ENCODE measurements at places on chromosomes 6 and 20.

DNA sequence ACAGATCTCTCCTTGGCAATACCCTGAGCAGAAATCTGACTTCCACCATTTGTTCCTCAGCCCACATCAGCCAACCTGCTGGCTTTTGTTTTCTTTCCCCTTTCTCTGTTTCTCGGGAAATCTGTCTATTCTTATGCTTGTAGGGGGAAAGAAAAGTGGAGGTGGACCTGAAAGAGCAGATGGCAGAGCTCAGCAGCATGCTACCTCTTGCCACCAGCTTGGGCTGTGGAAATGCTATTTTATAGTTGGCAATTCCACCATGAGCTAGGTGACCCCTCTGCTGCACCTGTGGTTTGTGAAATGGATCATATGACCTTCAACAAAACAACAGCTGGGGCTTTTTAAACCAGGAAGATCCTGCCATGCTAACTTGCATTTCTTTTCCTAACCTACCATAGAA lies 6.8 kb upstream of the SPATS1 start:
- no peak for DNase-seq

DNA sequence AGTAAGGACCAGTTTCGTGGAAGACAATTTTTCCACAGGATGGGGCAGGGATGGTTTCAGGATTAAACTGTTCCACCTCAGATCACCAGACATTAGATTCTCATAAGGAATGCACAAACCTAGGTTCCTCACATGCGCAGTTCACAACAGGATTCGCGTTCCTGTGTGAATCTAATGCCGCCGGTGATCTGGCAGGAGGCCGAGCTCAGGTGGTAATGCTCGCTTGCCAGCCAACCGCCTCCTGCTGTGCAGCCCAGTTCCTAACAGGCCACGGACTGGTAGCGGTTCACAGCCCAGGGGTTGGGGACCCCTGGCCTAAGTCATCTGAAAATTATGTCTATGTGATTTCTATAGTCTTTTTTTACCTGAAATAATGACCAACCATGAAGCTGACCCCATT lies 217.5 kb downstream of the TMEM200A start:
- DNase-seq: no peak

DNA sequence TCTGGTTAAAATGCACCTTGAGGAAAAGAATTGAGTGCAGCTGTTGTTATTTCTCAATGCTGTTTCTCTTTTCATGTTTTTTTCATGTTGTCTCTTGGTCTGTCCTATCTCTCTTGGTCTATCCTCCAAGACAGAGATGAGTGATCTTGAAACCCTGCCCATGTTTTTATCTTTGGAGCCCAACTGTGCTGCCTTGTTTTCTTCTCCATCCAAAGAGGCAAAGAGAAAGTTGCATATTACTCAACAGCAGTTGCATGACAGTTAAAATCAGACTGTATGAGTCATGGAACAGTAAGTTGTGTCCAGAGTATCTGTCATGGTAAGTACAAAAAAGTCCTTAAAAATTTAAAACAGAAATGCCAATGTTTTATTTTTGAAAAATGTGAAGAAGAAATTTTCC lies 26.2 kb downstream of the BCAS1 start:
- no peak for DNase-seq

DNA sequence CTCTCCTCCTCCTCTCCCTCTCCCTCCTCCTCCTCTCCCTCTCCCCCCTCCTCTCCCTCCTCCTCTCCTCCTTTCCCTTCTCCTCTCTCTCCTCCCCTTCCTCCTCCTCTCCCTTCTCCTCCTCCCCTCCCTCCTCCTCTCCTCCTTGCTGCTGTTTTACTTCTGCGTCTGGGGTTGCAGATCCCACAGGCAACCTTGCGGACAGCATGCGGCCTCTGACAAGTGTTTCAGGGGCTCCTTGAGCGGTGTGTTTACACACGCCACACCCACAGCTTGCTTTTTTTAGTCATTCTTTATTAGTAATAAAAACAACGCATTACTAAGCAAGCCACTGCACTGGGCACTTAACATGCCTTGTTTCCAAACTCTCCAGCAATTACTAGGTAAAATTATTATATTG lies 81.9 kb downstream of the TFAP2C start:
- no peak for DNase-seq

GRCh38 chr20:43914311-43915210 lies at the start of gene TOX2:
Gene TOX2 (plus strand): TSS chr20:43914852. CDS start chr20:43914892, 40 bp downstream.
- no peak for DNase-seq

- no peak for DNase-seq
Measured at GRCh38 chr6:124539096-124539495, 423.1 kb upstream of the RNF217 start.

- DNase-seq: peak; percentile 11
Measured at GRCh38 chr6:138509371-138509770, 10.1 kb upstream of the NHSL1 start.

GRCh38 chr6:143784316-143784715 lies 58.8 kb upstream of the LTV1 start:
- DNase-seq: no peak

DNA sequence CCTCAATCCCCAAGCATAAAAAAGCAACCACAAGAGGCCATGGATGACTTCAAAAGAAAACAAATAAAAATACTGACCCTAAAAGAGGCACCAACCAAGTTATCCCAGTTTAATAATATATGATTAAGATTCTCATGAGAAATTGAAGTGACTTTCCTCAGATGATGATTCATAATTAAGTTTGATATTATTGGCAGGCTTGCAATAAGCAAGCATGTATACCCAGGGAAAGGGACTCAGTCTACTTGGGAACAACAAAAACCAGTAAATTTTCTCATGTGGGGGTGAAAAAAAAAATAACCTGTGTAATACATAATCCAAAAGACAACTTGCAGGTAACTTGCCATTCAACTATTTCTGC lies 19.6 kb downstream of the JAG1 start:
- no peak for DNase-seq

DNA sequence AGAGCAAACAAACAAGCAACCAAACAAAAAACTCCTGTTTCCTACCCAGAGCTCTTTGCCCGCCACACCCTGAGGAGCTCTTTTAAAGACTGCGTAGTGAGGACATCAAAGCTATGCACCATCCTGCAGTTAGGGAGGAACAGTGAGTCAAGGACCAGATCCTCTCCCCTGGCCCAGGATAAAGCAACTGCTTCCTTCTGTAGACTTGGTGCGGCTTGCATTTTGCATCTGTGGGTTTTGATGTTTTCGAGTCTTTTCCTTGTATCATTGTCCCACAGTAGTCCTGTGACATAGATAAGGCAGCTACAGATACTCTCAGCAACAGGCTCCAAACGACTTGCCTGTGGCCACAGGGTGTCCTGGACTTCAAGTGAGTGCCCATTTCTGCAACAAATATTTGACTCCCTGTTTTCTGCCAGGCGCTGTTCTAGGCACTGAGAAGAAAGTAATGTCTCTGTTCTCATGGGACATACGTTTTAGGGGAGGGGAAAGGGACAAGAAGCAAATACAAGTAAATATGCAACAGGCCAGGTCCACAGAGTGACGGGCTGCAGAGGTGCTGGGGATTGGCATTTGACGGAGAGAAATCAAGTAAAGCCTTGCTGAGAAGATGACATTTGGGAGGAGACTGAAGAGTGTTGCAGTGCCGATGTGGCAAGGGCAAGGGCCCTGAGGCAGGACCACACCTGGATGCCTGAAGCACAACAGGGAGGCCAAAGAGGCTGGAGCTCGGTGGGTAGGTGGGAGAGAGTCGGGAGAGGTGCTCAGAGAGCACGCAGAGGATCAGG lies 35.9 kb upstream of the MAP3K4 start:
- DNase-seq: no peak

GRCh38 chr20:44838521-44838920 lies 28.2 kb upstream of the RIMS4 start:
- DNase-seq: no peak

DNA sequence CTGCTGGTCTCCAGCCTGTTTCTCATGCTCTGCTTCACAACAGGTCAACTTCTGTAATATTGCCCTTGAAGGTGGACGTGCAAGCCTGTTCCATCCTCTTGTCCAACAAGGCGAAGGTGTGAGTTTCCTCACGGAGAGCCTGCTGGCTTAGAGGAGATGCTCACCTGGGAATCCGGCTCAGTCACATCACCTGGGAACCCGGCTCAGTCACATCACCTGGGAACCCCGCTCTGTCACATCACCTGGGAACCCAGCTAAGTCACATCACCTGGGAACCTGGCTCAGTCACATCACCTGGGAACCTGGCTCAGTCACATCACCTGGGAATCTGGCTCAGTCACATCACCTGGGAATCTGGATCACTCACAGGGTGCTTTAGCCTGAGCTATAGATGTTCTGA lies 230.1 kb downstream of the ERMARD start:
- DNase-seq: no peak

DNA sequence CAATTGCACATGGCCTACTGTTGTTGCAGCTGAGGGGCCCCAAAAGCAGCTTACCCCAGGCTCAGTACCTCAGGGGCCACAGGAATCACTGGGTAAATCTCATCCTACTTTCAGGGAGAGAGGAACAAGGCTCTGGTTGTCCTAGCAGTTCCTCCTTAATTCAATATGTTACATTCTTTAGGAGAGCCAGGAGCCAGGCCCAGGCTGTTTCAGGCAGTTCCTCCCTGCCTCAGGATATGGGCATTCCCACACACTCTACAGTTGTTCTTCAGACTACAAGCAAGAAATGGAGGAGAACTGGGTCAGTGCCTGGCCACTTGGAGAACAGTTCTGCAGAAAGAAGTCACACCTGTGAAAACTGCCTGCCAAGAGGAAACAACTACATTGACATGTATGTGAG lies 9.6 kb upstream of the BTN3A2 start:
- no peak for DNase-seq

DNA sequence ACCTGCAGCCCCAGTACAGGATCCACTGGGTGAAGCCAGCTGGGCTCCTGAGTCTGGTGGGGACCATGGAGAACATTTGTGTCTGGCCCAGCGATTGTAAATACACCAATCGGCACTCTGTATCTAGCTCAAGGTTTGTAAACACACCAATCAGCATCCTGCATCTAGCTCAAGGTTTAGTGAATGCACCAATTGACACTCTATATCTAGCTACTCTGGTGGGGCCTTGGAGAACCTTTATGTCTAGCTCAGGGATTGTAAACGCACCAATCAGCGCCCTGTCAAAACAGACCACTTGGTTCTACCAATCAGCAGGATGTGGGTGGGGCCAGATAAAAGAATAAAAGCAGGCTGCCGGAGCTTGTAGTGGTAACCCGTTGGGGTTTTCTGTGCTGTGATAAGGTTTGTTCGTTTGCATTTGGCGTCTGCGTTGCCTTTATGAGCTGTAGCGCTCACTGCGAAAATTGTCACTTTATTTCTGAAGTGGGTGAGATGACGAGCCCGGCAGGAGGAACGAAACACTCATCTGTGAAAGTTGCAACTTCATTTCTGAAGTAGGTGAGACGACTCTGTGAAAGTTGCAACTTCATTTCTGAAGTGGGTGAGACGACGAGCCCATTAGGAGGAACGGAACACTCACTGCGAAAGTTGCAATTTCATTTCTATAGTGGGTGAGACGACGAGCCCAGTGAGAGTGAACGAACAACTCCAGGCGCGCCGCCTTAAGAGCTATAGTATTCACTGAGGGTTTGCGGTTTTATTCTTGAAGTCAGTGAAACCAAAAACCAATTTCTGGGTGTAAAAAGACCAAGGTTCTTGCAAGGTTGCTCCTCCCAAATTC lies 31.1 kb downstream of the SERPINB6 start:
- DNase-seq: peak; percentile 81

DNA sequence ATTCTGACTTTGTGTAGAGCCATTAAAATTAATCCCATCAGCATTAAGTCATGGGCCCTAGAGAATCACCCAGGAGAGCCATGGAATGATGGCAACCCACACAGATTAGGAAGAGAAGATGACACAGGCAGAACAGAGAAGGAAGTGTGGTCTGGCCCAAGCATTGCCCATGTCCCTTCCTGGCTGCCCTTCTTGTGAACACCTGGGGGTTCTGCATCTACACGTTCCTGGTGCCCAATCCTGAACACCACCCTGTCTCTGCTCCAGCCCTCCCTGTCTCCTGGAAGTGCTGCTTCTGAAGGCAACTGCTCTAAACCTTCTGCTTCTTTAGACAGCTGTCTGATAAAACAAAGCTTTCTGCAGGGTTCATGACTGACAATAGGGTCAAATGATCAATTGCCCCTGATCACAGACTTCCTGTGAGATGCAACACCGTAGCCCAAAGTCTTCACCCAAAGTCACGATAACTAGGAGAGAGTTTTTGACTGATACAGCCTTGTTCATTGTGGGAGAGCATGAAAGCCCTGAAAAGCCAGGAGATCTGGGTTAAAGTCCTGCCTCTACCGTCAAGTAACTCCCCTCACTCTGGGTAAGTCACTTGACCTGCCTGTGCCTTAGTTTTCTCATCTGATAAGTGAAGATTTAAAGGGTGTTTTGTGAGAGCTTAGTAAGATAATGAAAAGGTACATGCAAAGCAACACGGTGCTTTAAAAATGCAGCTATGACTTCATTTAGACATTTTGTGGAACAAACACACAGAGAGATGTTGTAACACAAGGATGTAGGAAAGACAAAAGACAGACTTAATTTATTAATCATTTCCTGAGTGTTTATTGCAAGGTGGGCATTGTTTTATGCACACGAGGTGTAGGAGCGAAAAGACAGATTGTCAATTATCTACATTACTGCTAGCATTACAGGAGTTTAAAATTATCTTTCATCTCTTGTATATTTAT lies 291.2 kb upstream of the STXBP5 start:
- no peak for DNase-seq

GRCh38 chr20:33684533-33685327 lies 1.5 kb downstream of the E2F1 start:
- DNase-seq: no peak

DNA sequence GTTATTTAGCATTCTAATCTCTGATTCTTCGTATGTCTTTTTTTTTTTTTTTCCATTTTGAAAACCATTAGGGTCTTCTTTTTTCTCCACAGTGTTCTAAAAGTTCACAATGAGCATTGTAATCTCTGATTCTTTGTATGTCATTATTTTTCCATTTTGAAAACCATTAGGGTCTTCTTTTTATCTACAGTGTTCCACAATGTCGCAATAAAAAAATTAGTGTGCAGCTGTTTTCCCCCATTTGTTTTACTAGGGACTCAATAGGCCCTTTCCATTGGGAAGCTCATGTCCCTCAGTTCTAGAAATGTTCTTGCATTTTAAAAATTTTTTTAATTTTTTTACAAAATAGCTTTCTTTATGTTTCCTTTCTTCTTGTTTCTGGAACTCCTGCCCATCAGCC lies 64.2 kb downstream of the RNF182 start:
- DNase-seq: no peak

DNA sequence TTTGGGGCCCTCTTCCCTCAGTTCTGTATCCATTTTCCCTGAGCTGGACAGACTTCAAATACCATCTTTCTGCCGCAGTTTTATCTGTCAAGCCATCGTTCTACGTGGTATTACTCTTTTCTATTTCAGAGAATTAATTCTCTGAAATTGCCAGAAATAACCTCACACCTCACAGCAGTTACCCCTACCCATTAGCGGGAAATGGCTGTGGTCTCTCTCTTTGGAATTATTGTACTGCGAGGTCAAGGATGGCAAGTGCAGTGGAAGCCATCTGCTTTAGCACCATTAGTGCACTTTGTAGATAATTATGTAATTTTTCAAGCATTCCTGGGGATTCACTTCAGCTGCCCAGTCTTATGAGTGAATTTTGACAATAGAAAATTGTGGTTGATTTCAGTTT lies 147.8 kb upstream of the CDH4 start:
- DNase-seq: no peak

Data from activated T-cell treated with anti-CD3 and anti-CD28 coated beads for 24 hours (primary cell).